Vagina (tissue), 2 donors: ENCODE measurements at places on chromosomes 6 and 20. TPM values are rescaled to one million over a fixed set of nuclear protein-coding genes. Genes with fewer than 3 reads are reported as not detected.

- DNase-seq = no peak
- no peaks in the 10 kb centered on the region for H3K36me3 ChIP-seq
- H3K27ac ChIP-seq = no peak overlapping the region
- no peak overlapping the region for H3K4me3 ChIP-seq
These were observed 10.4 kb upstream of the BPI start for GRCh38 chr20:38293491-38294065.

GRCh38 chr20:1832634-1833033, 62.6 kb upstream of the SIRPA start:
- H3K36me3 ChIP-seq = no peaks in the 10 kb centered on the region
- H3K27ac ChIP-seq = no peak overlapping the region
- no peaks in the 10 kb centered on the region for H3K27me3 ChIP-seq
- no peak for DNase-seq

GRCh38 chr20:11496380-11496779, 421.3 kb upstream of the BTBD3 start:
- H3K27me3 ChIP-seq = no peaks in the 10 kb centered on the region
- no peak overlapping the region for H3K4me3 ChIP-seq
- H3K4me1 ChIP-seq = peaks cover 18% of the 10 kb centered on the region

GRCh38 chr20:4708036-4708435, 13.7 kb upstream of the PRND start:
- H3K36me3 ChIP-seq = no peaks in the 10 kb centered on the region
- H3K27ac ChIP-seq = no peak overlapping the region
- no peaks in the 10 kb centered on the region for H3K4me1 ChIP-seq
- no peaks in the 10 kb centered on the region for H3K27me3 ChIP-seq
- DNase-seq = peak; percentile 19

DNA sequence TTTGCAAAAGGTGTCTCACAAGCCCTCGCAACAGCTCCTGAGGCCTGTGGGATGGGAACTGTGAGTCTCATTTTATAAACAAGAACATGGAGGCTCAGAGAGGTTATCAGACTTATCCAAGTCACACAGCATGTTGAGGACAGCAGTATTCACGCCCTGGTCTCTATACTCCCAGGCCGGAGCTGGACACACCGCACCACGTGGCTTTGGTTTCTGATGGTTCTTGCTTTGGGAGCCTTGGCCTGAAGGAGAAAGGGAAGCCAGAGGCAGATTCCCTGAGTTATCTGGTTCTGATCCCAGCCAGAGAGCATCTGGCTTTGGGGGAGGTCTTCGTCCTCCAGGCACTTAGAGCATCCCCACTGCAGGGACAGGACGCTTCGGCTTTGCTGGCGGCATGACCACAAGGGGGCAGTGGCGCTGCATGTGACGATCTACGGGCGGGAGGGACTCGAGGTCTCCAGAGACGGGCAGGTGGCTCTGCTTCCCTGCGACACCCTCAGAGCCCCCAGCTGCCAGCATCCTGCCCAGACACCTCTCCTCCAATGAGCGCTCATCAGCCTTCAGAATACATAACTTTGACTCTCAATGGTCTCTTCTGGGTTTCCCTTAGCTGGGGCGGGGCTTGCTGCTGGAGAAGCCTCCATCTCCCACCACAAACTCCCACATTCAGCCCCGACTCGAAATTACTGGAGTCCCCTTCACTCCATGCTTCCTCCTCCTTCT, 51.4 kb upstream of the SAYSD1 start:
- no peaks in the 10 kb centered on the region for H3K4me1 ChIP-seq
- no peak for DNase-seq
- no peak overlapping the region for H3K27ac ChIP-seq
- H3K36me3 ChIP-seq = no peaks in the 10 kb centered on the region
- no peaks in the 10 kb centered on the region for H3K27me3 ChIP-seq
- no peak overlapping the region for H3K4me3 ChIP-seq

GRCh38 chr20:9488063-9488462, 26.3 kb upstream of the LAMP5 start:
- H3K27ac ChIP-seq = no peak overlapping the region
- no peaks in the 10 kb centered on the region for H3K4me1 ChIP-seq
- H3K4me3 ChIP-seq = no peak overlapping the region
- no peaks in the 10 kb centered on the region for H3K27me3 ChIP-seq
- H3K36me3 ChIP-seq = no peaks in the 10 kb centered on the region

DNA sequence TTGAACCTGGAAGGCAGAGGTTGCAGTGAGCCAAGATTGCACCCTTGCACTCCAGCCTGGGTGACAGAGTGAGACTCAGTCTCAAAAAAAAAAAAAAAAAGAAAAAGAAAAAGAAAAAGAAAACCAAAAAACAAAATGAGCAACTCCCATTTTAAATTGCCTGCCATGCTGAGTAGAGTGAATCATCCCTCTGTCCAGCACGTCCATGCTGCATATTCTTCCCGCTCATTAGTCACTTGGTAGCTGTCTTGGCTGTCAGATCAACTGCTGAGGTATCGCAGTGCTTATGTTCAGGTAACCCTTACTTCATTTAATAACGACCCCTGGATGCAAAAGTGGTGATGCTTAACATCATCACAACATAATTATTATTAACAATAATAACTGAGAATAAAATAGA, 72.6 kb upstream of the RNF24 start:
- H3K27ac ChIP-seq = no peak overlapping the region
- H3K27me3 ChIP-seq = no peaks in the 10 kb centered on the region
- no peaks in the 10 kb centered on the region for H3K36me3 ChIP-seq
- H3K4me1 ChIP-seq = peaks cover 9% of the 10 kb centered on the region

The UNC5CL gene
- total RNA-seq = 0.25 TPM

The OR2B6 gene
- not detected for total RNA-seq

The PPIL4 gene
- 20.1 TPM for total RNA-seq

The TUBB2B gene
- total RNA-seq = 6.9 TPM

The RUNX2 gene
- 13.0 TPM for total RNA-seq
